Daoy (cell line): ENCODE measurements at places on chromosomes 3 and 15. TPM values are rescaled to one million over a fixed set of nuclear protein-coding genes. Genes with fewer than 3 reads are reported as not detected.

Gene MAP6D1
- total RNA-seq, result 1.7 and 6.8 TPM in 2 replicates

Gene SAMD7
- not detected in 2 replicates for total RNA-seq

GRCh38 chr3:37635251-37635650 lies 226.4 kb upstream of the CTDSPL start:
- no peak for DNase-seq

- no peak for DNase-seq
Observed at GRCh38 chr3:72601060-72601459, 247.2 kb downstream of the SHQ1 start.

GRCh38 chr3:17639765-17640164 lies 102.7 kb downstream of the TBC1D5 start:
- DNase-seq, result peak; percentile 70

DNA sequence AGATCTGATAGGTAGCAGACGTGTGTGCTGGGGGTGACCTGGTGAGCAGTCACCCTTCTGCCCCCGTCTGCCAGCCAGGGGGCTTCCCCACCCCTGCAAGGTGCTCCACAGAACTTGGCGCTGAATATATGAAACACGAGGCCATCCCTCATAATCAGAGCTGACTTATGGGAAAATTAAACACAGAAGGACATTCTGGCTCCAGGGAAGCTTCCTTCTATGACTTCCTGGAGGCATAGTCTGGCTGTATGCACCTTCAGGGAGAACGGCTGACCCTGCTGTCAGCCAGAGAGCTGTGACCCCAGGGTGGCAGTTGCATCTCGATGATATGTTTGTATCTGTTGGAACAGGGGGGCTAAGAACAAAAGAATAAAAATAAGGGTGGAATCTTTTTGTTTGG lies 26.6 kb upstream of the MRPS22 start:
- DNase-seq, result no peak
